Renal cortex interstitium (tissue), 15 donors: ENCODE measurements at places on chromosomes 7 and 10. TPM values are rescaled to one million over a fixed set of nuclear protein-coding genes. Genes with fewer than 3 reads are reported as not detected.

DNA sequence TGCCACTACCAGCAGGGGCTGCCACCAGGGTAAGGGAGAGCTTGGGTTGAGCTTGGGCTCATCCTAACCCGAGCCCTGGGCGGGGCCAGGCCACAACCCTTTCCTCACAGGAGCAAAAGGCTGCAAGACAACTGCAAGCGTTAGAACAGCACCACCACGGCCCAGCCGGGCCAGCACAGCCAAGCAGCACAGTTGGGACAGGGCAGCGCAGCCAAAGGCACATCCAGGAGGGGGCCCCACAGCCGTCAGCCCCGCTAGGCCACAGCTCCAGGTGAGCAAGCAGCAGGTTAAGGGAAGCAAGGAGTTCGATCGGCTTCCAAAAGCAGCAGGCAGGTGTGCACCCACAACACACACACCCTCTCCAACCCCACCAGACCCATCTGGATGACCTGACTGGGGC, 7.0 kb upstream of the NDST2 start:
- no peak for DNase-seq

DNA sequence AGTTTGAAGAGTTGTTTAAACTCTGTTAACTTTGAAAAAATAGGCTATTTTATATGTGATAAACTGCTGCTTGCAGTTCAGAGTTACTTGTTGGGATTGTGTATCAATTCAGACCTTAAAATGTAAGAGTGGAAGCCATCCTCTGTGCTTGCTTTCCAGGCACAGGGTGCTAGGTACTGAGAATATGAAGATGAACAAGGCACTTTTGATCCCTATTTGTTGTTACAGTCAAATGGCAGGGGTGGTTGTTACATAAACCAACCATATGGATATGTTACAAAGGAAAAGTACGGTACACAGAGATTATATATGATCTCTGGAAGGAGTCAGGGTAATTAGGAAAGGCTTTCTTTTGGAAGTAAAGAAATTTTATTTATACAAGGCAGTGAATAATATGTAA, 63.8 kb downstream of the REEP3 start:
- DNase-seq = no peak

Gene FBXL13
- polyA plus RNA-seq = 2.9 TPM

DNA sequence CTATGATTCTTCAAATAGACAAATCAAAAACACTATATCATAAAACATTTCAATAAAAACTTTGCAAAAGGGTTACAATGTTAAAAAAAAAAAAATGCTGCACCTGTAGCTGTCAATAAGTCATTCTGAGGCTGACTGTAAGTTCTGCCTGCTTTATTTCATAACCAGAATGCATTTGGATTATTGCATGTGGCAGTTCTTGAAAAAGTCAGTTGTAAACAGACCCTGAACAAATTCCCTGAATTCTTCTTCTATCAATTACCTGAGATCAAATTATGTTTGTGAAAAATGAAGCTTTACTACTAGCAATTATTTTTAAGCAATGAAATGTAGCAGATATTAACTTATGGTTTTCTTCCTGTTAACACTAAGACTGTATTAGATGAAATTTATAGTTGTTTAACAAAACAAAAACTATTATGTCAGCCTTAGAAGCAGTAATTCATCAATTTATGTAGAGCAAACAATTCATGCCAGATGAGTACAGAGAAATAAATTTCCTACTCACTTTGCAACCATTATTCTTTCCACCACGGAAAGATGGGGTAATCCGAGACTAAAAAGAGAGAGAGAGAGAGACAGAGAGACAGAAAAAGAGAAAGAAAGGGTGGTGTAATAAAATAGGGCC, 107.8 kb downstream of the SFMBT2 start:
- no peak for DNase-seq

DNA sequence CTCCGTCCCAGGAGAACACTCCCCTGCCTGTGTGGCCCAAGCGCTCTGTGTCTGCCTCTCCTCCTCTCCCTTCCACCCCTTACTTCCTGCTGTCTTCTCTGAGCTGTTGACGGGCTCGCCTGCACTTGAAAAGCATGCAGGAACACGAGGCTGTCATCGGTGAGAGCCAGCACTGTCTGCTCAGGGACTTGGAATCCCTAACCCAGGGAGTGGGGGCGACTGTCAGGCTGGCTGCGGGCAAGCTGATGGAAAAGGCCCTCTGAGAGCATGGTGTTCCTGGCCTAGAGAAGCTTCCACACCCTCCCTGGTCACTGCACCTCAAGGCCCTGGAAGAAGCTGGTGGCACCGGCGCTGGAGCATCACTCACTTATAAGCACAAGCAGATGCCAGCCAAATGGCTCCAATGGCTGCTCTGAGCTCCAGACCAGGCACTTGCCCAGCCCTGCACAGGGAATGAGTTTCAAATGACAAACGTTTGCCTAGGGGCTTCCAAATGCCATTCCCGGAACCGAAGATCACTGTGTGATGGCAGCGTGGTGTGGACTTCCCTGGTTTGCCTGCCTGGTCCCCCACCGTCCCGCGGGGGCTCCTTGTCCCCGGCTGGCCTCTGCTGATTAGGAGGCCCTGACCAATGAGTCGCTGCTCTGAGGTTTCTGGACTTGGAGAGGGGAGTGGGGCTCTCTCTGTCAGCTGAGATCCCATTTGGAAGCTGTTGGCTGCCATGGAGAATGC, 56.7 kb upstream of the EBF3 start:
- no peak for DNase-seq

Gene ST8SIA6
- polyA plus RNA-seq = 0.93 TPM

Gene LIPN
- not detected for polyA plus RNA-seq

DNA sequence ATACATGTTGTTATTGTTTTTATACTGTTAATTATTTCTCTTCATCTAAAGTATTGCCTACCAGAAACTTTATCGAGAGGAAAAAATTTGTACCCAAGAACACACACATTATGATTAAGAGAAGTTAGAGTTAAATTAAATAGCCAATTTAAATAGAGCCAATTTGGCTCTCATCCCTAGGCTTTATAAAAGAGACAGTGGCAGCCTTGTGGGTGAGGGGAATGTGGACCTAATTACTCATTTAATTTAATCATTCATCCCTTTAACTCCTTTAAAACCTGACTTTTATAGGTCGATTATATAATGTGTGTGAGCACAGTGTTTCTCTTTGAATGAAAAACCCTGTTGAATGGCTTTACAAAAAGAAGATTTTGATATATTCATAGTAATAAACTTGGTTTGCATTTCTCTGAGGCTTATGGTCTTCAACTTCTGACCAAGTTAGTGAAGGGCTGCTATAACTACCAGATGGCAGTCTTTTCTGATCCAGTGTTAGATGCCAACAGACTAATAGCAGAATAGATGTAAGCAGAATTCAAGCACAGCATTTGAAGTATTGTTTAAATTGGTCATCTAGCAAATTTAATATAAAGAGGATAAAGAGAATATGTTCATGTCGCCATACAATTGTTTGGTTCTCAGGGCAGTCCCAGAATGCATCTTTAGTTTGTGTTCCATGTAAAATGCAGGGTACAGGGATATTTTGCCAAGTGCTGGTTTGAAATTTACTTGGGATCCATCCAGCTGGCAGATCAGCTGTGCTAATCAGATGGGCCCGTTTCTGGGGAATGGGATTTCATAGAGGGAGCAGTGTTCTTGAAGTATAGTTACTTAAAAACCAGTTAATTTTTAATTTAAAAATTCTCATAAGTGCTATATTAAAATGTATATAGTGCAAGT, 25.3 kb downstream of the ADD3 start:
- no peak for DNase-seq

GRCh38 chr10:10811562-10811961, 206.1 kb upstream of the CELF2 start:
- DNase-seq = no peak

DNA sequence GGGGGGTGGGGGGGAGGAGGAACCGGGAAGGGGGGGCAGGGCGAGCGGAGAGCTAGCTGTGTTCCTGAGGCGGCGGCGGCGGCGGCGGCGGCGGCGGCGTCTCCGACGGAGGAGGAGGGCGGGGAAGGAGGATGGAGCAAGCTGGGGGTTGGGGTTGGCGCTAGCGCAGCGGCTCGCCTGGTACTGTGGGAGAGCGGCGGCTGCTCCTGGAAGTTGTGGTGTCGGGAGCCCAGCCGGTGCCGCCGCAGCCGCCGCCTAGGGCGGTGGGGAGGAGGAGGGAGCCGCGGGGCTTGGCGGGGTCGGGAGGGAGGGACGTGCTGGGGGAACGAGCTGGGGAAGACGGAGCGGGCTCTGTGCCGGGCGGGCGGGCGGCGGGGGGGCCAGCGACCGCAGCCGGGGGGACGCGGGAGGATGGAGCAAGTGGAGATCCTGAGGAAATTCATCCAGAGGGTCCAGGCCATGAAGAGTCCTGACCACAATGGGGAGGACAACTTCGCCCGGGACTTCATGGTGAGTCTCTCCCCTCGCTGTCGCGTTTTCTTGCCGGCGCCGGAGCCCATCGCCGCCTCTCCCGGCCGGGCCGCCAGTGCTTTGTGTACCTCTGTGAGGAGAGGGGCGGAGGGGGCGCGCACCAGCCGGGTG, at the start of gene PTPN12:
Gene PTPN12 (plus strand): TSS at position 160 of the 642 bp plus-strand sequence. CDS start 252 bp downstream, at position 412.
- DNase-seq = no peak

GRCh38 chr7:79281426-79281825, 172.0 kb downstream of the MAGI2 start:
- no peak for DNase-seq

Gene STEAP2
- polyA plus RNA-seq = 13.4 TPM

Gene RADIL
- polyA plus RNA-seq = 3.5 TPM

DNA sequence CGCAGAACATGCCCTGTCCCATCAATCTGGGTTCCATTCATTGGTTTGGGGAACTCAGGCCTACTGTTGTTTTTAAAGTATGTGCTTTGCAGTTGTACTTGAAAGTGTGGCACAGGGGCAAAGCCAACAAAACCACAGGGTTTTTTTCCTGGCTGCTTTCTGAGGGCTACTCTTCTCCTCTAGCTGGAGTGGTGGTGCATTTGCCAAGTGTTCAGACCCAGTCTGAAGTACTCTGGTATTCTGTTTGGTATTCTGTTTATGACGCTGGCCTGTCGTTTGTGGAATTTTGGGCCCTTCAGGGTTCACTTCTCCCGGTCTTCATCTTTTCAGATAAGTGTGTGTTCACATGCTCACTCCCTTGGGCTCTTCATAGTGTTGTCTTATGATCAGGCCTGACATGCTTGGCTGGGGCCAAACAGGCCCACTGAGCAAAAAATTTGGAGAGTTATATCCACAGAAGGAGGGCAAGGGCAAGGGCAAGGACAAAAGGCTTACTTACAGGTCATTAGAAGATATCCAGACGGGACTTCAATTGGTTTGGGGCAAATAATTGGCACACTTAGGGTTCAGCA, 26.3 kb downstream of the SLC26A4 start:
- DNase-seq = no peak

DNA sequence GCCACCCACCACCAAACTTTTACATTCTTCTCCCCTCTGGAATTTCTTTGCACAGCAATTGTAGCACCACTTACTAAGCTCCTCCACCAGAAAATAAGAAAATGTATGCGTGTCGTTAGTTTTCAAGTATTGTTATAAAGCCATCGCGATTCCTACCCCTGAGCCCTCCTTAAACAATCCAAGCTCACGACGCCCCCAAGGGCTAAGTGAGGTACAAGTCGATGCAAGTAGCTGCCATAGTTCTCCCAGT, 1.3 kb downstream of the FRAT2 start:
- DNase-seq = peak; percentile 55

DNA sequence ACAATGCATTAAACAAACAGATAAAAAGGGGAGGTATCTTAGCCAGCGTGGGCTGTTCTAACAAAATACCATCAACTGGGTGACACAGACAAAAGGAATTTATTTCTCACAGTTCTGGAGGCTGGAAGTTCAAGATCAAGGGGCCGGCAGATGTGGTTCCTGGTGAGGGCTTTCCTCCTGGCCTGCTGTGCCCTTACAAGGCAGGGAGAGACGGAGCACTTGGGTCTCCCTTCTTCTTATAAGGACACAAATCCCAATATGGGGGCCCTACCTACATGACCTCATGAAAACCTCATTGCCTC, 281.6 kb upstream of the KLF14 start:
- DNase-seq = no peak

- DNase-seq = no peak
Measured at GRCh38 chr7:82925331-82925730, 237.4 kb downstream of the PCLO start.

Gene TACC2
- polyA plus RNA-seq = 42.0 TPM

Gene PTPRE
- 7.8 TPM for polyA plus RNA-seq

DNA sequence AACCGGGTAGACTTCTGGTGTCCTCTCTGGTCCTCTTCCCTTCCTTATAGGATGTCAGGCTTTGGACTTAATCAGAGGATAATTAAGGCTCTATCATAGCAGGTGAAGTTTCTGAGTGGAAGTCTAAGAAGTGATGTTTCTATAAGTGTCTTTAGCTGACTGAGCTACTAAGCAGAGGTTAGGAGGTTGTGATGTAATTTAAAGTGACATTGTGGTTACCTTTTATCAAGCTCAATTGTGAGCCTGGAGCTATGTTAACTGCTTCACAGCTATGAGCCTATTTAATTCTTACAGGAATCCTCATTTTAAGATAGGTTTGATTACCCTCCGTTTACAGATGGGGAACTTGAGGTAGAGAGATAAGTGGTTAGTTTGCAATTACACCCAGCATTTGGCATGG, 365.1 kb downstream of the AUTS2 start:
- no peak for DNase-seq
